ENCODE measurements at places on chromosomes 12 and 14.

DNA sequence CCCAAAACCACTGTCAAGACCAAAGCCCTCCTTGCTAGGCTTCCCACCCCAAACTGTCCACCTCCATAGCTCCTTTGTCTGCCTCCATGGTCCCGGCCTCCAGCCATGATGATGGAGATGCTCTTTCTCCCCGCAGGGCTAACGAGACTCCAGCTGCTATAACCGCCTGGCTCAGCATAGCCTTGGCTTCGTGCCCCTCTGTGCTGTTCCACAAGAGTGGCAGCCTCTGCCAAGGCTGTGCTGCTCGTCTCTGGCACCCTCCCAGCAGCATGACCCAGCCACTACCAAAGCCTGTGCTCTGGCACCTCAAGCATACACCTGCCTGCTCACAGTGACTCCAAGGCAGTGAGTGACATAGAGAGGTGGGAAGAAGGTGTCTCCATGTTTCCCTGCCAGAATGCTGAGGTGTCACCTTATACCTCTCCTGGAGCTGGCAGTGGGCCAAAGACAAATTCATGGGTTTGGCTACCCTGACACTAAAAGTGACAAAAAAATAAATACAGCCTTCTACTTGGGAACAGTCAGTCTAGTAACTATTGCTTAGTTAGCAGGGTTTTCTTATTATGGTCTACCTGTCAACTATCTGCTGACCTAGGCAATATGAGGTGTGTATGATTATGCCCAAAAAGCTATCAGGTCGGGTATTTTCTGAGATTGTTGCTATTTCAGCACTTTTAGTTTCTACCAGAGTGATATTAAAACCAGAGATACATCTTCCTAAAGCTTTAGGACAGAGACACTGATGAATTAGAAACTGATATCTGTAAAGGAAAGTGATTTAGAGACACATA, 16.1 kb upstream of the KRT73 start:
- no peak for DNase-seq

- DNase-seq: no peak
Measured at GRCh38 chr12:19196959-19197630, 67.6 kb downstream of the PLEKHA5 start.

DNA sequence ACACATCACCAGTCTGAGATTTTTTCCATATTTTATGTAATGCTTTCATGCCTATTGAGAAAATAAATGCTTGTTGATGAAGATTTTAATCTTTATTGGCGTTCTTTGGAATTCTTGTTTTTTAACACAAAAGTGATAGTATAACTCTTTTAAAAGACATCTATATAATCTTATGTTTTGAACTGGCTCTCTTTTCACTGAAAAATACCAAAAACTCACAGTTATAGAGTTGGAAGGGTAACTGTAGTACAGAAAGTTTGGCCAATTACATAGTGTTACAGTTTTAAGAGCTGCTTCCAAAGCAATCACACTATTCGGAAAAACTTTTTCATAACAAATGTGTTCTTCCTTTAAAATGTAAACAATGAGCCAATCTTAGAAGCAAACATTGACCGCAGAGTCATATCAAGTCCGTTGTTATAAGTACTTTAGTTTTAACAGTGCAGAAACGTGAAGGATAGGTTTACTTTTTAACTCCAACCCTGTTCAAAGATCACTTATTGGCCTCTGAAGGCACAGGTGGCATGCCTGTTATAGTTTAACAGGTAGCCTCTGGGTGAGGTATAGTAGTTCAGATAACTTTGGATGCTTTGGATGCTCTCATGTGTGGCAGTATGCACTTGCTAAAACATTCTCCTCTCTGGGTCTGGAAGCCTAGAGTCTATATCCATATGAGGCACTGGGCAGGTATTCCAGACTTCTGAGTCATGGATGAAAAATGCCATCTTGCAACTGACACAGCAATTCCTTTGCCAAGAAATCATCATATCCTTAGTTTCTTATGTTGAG, 12.1 kb upstream of the NTN4 start:
- DNase-seq: no peak

- DNase-seq: no peak
Measured at GRCh38 chr14:74083784-74084276, 423 bp downstream of the ALDH6A1 start.

DNA sequence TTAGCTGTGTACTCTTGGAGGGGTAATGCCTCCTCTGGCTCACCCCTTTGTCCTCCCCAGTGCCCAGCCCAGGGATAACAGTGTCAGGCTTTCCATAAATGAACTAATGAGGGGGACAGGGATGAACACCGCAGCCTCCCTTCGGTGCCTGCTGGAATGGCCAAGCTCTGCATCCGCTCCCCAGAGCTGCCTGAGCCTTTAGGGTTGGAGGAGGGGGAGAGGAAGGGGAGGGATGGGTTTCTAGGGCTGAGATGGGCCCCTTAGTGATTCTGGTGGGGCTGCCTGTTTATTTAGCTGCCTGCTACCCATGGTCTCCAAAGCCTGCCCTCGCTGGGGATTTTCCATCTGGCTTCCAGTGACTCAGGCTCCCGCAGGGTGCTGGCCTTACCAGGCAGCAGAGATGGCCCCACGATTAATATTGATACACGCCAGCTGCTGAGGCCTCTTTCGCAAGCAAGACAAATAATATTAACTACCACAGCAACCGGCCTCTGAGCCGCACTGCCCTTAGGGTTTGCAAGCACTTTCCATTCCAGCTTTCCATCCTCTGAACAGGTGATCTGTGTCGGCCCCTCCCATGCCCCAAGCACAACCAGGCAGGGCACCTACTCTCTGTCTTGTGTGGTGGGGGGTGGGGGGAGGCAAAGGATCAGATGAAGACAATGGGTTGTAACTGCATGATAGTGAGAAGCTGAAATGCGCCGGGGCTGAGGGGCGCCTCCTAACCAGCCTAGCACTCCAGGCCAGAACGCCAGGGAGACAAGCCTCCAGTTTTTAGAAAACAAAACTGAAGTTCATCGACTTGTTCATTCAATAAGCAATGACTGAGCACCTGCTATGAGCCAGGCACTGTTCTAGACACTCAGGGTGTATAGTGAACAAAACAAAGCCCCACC, 56.7 kb downstream of the C14orf132 start:
- DNase-seq: no peak

DNA sequence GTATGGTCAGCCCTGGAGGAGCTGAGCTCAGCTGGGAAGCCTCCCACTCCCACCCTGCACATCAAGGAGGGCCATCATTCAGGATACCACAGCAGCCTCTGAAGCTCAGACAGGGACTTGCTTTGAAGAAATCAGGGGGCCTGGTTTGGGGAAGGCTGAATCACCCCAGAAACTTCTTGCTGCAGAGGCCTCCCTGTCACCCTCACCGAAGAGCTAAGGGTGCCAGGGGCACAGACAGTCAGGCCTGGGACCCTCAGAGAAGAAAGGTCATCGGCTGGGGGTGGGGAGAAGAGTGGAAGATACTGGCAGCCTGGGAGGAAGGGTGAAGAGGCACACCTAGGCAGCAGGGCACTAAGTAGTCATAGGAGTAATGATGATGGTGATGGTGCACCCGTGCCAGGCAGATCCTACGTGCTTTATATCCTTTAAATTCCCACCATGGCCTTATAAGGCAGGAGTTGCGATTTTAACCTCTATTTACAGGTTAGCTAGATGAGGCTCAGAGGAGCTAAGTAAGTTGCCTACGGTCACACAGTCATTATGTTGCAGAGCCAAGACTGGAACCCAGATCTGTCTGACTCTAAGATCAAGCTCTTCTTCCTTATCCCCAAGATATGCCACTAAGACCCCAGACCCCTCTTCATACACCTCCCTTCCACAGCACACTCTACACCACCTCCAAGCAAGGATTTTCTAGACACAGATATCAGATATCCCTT, 28.5 kb upstream of the PNMA1 start:
- no peak for DNase-seq

DNA sequence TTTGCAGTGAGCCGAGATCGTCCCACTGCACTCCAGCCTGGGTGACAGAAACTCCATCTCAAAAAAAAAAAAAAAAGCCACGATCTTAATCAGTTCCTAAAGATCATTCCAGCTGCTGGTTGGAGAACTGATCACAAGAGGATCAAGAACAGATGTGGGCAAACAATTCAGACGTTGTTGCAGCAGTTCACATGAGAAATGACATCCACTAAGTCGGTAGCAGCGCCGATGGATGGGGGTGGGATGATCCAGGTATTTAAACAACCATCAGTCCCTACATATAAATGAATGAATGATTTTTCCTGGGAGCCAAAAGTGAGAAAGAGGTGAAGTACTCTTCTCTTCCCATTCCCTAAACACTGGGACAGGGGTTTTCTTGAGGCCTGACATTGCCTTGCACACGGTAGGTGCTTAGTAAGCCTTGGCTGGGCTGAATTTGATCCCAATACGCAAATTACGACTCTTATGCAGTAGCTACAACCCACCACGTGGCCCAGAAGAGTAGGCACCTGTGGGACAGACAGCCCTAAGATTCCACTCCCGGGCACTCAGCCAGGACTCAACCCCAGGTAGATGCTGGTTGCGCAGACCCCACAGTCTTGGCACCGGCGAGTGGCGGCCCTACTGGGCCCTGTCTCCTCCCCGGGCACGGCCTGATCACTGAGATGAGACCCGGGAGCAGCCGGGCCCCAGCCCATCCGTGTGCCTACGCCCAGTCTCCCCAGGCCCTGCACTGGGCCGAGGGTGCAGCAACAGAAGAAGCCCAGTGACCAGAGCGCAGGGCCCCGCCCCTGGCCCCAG, 565 bp downstream of the SPRYD3 start:
- DNase-seq: no peak

- no peak for DNase-seq
Measured at GRCh38 chr14:104581521-104581920, 2.0 kb downstream of the C14orf180 start.

DNA sequence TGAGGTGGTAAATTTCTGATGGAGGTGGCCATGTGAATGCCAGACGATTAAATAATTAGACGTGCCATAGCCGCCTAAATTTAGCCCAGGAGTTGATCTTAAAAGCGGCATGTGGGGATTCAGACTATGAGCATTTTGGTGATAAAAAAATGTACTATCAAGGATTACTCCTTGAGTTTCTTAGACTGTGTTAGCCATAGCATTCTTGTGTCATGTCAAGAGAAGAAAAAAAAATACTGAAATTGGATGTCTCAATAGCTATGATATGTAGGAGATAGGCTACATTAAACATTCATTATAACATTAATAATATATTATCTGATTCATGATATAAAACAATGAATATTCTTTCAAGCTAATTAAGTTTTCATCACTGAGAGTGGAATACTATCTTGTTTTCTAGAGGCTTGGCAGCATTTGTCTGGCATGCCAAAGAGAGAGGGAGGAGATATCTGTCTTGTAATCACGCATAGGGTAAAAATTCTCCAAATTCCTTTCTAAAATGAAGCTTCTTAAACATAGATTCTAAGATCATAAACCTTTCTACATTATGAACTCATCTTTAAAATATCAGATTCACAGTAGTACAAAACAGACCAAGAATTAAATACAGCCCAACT, 727.0 kb downstream of the C12orf50 start:
- DNase-seq: no peak

GRCh38 chr12:21521541-21521940, 4.6 kb upstream of the SPX start:
- DNase-seq: no peak

DNA sequence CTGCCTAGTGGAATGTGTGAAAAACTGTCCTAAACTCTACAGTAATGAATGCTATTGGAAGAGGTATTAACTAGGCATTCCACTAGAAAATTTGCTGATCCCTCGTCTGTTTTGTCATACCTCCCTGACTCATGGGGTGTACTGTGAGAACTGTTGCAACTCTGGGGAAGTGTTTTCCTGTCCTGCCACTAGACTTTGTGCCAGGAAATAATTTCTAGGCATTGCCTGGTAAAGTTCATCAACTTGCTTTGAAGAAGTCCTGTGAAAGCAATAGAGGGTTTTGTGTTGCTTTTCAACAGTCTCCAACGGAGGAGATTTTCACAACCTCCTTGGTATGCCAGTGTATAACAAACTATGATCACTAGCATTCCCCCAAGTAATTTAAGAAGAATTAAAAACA, 139.9 kb downstream of the AKAP6 start:
- no peak for DNase-seq

Data from GM12878 (cell line).